ENCODE measurements at places on chromosomes 4 and X. TPM values are rescaled to one million over a fixed set of nuclear protein-coding genes. Genes with fewer than 3 reads are reported as not detected.

Gene FAM9C
- 0.04 TPM for polyA plus RNA-seq

DNA sequence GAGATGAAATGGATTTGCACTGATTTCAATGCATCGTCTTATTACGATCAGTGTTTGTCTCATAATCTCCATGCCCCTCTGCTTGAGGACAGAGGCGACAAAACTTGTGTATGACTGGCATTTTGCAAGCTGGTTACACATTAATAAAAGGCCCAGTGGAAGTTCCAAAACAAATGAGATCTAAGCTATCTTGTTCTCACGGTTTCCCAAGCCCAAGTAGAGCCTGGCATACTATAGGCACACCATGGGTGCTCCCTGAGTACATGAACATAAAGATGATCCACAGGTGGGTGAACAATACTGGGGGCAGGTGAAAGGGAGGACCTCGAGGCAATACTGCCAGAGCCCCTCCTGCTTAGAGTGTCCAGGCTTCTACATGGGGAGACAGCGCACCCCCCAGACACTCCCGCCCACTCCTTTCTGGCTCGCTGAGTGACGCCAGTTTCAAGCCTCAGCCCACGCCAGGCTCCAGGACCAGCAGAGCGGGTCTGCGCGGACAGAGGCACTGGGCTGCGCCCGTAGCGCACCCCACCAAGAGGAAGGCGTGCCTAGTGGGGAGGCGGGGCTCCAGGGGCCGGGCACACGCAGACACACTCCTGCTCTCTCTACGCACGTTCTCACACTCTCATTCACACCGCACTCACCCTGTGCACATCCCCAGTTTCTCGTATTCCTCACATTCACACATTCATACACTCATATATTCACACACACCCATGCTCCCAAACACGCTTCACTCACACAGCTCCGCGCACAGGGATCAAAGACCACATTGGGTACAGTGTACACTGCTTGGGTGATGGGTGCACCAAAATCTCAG lies 8.9 kb upstream of the GSX2 start:
- no peak for DNase-seq

DNA sequence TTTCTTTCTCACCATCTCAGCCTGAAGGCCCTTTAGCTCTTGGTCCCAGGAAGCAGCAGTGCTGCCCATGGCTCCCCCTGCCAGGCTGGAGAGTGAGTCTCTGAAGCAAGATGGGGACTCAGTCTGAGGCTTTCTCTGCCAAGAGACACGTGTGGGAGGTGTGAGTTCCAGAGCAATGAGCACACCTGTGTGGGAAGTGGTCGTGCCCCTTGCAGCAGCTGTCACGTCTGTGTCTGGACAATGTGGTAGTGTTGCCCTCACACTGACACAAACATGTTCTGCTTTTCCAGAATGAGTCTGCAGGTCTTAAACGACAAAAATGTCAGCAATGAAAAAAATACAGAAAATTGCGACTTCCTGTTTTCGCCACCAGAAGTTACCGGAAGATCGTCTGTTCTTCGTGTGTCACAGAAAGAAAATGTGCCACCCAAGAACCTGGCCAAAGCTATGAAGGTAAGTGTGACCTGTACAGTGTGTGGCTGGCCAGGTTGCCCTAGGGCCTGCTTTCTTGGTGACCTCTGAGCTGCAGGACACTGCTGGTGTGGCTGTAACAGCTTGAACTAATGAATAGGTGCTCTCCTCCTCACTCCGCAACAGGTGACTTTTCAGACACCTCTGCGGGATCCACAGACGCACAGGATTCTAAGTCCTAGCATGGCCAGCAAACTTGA lies 1.9 kb downstream of the TACC3 start:
- no peak for DNase-seq

GRCh38 chrX:2610246-2611170 lies 80.6 kb upstream of the CD99 start:
- DNase-seq: no peak

- DNase-seq: no peak
Observed at GRCh38 chr4:23837371-23837770, 52.5 kb downstream of the PPARGC1A start.

DNA sequence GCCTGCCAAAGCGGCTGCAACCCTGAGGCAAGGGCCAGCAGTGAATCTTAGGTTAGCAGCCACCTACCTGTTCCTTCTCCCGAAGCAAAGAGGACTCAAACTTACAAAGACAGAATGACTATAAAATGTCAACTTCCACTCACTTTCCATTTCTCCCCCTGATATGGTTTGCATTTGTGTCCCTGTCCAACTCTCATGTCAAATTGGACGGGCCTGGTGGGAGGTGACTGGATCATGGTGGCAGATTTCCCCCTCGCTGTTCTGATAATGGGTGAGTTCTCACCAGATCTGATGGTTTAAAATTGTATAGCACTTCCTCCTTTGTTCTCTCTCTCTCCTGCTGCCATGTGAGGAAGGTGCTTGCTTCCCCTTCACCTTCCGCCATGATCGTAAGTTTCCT lies 35.3 kb upstream of the TMEM154 start:
- no peak for DNase-seq

Data from AG04450 (cell line).